ENCODE measurements at places on chromosomes 4 and X.

GRCh38 chrX:107168257-107168656 is 38.0 kb downstream of the NUP62CL start:
- DNase-seq = no peak

GRCh38 chr4:845233-845835 is 19.4 kb upstream of the CPLX1 start:
- DNase-seq = no peak

GRCh38 chrX:136619899-136620505 is 28.0 kb upstream of the CD40LG start:
- DNase-seq = no peak

DNA sequence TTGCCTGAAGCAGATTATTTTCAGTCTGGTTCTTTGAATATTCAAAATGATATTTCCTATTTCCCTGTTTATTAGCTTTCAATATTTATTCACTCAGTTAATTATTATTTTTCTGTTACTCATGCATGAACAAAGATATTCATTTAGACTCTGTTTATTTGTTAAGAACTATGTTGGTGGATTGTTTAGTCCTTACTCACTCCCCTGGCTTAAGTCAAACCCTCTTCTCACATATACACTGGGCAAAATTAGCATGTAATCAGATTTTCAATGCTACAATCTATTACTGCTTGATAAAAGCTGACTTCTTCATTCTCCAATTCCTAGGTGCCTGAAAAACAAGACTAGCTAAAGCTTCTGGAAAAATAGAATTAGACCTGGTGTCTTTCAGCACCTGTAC is 335.8 kb downstream of the FAT4 start:
- DNase-seq = no peak

- DNase-seq = no peak
These were observed 48.1 kb downstream of the NPY1R start for GRCh38 chr4:163284304-163284703.

DNA sequence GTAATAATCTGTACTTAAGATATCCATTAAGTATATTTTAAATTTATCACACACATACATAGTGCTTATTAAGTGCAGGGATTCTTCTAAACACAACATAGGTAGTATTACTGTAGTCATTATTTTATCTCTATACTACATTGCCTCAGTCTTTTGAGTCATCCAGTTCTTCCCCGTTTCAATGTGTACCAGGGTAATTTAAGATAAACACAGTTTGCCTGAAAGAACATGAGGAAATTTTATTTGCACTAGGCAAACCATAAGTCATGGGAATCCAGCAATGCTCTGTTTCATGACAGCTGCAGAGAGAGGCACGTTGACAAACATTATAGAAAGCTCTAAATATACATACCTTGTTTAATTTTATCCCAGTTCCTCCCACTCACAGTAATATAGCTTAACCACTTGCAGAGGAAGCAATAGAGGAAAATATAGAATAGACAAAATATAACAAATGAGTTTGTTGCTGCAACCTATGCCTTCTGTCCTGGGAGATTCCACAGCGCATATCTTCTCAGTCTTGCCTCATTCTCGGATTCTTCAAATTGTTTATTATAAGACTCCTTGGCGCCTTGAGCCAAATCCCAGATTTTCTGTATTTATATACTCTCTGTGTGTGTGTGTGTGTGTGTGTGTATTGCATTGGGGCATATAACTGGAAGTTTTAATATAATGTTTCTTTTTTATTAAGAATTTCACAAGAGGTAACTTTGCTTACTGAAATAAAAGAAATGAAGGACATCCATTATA is 258.6 kb downstream of the FAM133A start:
- no peak for DNase-seq

- peak; percentile 91 for DNase-seq
These were observed 11.2 kb upstream of the BCOR start for GRCh38 chrX:40108959-40109287.

DNA sequence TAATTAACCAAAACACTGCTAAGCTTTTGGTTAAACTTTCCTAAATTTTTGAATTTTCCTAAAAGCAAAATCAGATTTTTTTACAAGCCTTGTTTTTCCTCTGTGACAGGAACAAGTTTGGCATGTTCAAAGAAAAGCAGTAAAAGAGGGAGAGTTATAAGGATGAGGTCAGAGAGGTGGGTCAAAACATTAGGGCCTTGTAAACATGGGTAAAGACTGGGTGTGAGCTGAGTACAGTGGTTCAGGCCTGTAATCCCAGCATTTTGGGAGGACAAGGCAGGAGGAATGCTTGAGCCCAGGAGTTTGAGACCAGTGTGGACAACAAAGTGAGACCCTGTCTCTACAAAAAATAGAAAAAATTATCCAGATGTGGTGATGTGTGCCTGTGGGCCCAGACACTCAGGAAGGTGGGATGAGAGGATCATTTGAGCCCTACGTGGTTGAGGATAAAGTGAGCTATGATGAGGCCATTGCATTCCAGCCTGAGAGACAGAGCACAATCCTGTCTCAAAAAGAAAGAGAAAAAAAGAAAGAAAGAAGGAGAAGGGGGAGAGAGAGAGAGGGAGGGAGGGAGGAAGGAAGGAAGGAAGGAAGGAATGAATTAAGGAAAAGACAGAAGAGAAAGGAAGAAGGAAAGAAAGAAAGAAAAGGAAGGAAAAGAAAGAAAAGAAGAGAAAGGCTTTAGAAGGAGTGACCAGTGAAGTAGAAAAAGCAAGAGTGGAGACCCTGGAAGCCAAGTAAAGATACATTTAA is 17.0 kb upstream of the FRYL start:
- DNase-seq = no peak

GRCh38 chrX:130915302-130915701 is 12.3 kb upstream of the ENOX2 start:
- DNase-seq = no peak

DNA sequence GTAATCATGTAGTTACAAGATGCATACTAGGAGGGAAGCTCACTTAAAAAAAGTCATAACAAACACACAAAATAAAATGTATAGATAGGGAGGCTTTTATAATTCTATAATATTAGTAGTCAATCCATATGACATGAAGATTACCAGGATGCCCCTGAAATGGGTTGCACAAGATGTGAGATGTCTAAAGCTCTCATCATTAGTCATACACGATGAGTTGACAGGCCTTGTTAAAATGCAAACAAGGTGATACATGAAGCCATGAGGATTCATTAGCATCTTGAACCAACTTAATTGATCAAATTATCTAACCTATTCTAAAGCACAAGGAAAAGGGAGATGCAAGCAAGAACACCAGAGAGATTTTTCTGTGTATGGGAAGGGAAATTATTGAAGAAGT is 470.2 kb downstream of the IQCM start:
- DNase-seq = no peak

- DNase-seq = no peak
These were observed 76.9 kb upstream of the EXOC1L start for GRCh38 chr4:55742655-55743202.

DNA sequence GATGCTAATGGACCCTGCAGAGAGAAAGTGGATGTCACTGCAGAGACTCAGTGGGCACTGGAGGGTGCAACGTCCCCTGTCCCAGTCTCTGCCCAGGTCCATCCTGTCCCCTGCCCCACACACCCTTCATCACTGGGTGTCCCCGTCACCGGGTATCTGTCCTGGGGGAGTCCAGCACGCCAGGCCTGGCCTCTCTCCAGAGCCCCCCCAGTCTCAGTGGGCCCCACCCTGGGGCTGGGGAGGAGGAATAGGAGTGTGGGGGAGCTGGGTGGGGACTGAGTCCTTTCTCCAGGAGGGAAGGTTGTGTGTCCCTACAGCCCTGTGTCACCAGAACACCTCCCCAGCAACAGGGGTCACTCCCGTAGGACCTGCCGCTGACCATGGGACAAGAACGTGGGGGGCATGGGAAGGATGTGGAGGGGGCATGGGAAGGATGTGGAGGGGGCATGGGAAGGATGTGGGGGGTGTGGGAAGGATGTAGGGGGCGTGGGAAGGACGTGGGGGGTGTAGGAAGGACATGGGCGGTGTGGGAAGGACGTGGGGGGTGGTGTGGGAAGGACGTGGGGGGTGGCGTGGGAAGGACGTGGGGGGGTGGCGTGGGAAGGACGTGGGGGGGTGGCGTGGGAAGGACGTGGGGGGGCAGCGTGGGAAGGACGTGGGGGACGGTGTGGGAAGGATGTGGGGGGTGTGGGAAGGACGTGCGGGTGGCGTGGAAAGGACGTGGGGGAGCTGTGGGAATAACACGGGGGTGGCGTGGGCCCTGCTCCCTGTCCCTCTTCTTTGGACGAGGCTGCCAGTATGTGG is 21.0 kb upstream of the SPON2 start:
- DNase-seq = peak; percentile 14

DNA sequence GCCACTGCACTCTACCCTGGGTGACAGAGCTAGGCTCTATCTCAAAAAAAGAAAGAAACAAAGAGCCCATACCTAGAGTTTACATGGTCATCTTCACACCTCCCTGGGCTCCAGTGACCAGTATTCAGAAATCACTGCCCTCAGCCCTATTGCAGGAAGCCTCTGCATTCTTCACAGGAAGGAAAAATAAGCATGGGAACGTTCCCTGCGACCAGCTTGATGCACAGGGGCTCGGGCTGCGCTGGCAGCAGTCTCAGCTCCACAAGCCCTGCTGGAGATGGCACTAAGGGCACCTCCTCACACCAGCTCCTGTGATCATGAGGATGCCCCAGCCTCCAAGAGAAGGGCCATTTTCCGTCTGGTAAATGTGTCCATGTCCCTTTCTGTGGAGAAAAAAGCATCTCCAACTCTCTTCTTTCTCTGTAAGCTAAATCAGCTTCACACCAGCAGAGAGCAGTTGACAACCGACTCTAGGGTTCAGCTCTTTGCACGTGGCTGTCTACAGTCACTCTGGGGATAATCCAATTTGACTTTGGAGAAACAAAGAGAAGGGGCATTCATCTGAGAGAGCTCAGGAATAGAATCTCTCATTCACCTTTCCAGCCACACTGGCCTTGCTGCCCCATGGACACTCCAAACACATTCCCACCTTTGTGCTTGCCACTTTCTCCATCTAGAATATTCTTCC is 33.1 kb downstream of the LDB2 start:
- no peak for DNase-seq

DNA sequence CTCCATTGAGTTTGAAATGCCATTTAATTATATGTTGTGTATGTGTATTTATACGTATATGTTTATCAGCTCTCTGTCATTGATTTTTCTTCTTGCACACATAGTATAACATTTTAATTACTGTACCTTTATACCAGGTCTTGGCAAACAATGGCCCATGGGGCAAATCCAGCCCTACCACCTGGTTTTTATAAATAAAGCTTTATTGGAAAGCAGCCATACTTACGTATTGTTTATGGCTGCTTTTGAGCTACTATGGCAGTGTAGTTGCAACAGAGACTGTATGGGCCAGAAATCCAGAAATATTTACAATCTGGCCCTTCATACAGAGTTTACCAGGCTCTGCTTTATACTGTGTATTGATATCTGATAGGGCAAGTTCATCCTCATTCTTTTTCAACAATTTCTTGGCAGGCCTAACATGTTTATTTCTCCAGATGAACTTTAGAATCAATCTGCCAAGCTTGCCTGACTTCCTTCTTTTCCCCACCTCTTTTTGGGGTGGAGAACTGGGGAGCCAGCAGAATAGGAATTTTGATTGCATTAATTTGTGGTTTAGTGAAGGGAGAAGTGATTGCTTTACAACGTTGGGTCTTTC is 15.8 kb downstream of the DCUN1D4 start:
- no peak for DNase-seq

DNA sequence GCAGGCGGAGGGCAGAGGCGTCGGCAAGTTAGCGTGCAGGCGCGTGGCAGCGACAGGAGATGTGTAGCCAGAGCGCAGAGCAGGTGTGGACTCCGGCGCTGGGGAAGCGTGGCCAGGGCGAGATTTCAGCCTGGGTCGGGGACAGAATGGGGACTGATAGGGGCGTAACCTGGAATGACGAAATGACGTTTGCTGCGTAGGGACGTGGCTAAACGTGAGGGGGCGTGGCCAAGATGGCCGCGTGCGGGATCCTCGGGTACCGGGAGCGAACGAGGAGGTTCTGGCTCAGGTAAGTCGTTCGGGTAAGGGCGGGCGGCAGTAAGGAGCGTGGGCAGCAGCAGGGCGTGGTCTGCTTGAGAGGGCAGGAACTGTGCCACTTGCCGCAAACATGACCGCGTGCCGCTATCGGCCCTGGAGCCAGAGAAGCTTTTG is 10.9 kb upstream of the CLTRN start:
- DNase-seq = peak; percentile 92

DNA sequence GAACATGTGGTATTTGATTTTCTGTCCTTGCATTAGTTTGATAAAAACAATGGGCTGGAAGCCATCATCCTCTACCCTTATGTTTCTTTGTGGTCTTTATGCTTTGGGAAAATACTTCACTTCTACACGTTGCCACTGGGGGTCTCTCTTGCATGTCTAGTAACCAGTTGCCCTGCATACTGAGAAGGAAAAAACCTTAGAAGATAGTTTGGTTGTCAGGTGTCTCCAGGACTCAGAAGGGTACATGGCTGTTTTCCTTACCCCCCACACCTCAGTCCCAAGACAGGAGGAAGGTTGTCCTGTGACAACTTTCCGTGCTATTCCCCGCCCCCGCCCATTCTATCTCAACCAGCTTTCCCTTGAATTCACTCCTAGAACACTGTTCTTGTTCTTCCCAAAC is 62.1 kb upstream of the LANCL3 start:
- no peak for DNase-seq

GRCh38 chr4:170990989-170991589 is 822.1 kb upstream of the GALNTL6 start:
- DNase-seq = no peak

DNA sequence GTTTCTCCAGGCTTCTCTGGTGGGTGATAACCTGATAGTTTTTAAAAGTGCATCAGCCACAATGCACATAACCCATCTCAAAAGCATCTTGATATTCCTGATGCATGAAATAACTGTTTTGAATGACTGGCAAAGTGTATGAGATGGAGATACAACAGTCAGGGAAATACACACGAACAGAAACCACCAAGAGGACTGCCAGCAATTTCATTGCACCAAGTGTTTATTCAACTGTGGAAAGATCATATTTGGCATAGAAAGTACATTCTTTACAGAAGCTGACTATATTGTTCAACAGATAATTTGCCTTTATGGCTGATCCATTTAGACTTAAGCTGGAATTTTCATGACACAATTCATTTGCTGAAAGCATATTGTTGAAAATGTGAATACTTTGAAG is 139.5 kb downstream of the SLIT2 start:
- DNase-seq = no peak

GRCh38 chr4:85498068-85498733 is 23.3 kb downstream of the ARHGAP24 start:
- peak; percentile 62 for DNase-seq

DNA sequence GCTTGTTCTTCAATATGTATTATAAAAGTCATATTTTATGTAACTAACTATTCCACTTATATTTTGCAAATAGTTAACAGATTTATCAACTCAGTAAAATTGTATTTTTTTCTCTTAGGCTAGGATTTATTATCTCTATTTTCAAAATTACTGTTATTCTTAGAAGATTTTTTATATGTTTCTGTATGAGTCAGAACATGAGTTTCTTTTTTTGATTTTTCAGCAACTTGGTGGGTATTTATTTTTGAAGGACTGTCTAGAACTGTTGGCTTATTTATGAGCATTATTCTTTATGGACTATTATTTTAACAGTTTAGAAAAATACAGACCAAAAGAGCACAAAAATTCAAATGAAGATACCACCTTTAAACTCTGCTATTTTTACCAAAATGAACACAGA is 6.8 kb downstream of the AIMP1 start:
- no peak for DNase-seq
